ENCODE measurements at places on chromosomes 7 and 10. TPM values are rescaled to one million over a fixed set of nuclear protein-coding genes. Genes with fewer than 3 reads are reported as not detected.
A peak's percentile ranks its signal among the peaks of the same experiment; 100 is the strongest.

- DNase-seq = no peak
Measured at GRCh38 chr7:136049117-136049516, 72.0 kb upstream of the MTPN start.

Gene GPR146
- total RNA-seq = 8.2 TPM

Gene CD36
- 13.6 TPM for total RNA-seq

Gene RHOBTB1
- 9.4 TPM for total RNA-seq

Gene MPP7
- 4.9 TPM for total RNA-seq

GRCh38 chr10:97211229-97211628 is 25.5 kb upstream of the SLIT1 start:
- DNase-seq = no peak

Gene GATA3
- total RNA-seq = 0.42 TPM

DNA sequence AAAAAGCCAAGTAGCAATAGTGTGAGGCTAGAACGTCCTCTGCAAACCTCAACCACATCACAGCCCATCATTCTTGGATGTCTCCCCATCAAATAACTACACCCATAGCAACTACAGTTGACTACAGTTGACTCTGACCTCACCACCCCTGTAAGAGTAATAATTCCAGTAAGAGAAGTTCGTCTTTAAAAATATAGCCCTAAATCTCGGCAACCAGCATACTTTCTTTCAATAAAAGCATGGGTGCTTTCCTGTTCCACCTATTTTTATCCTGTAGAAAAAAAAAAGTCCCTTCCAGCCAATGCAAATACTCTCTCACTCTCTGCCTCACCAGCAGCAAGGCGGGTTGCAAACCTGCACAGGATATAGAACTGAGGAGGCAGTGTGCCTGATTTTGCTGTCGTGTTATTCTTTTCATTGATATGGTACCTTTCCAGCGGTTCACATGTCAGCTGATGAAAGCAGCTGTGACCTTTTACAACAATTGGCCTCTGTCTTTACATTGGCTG is 187.5 kb upstream of the NFE2L3 start:
- DNase-seq = no peak

Gene OR2A7
- 2.8 TPM for total RNA-seq

GRCh38 chr7:142024547-142024946 is 28.9 kb downstream of the MGAM start:
- DNase-seq = no peak

DNA sequence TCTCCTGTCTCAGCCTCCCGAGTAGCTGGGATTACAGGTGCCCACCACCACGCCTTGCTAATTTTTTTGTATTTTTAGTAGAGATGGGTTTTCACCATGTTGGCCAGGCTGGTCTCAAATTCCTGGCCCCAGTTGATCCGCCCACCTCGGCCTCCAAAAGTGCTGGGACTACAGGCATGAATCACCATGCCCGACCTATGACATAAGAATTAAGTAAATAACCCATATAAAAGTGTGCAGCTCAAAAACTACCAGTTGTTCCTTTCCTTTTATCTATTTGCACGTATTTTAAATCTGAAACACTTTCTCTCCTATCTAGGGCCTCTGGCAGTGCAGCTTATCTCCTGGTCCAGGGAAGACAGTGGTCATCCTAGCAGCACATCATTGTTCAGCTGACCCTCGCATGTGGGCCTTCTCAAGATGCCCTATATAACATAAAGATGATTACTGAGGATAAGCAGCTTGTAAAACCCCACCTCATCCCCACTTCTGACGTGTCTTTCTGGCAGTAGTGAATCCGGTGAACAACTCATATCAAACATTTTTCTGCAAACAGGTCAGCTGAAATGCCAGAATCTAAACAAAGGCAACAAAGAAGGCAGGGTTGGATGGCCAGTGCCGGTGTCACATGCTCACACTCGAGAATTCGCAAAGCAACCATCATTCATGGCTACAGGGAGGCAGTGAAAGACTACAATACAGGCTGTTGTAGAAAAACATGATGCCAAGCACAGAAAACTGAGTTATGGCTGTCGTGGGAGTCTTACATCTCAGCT is 36.0 kb upstream of the KCNIP2 start:
- DNase-seq = no peak

Gene CHN2
- total RNA-seq = 17.9 TPM

GRCh38 chr7:22248111-22248809 is 108.7 kb downstream of the RAPGEF5 start:
- DNase-seq = no peak

GRCh38 chr7:56092789-56093531 is at the start of gene PHKG1:
Gene PHKG1 (minus strand): TSS chr7:56092952. CDS start chr7:56088941, 4,011 bp downstream.
- peak; percentile 89 for DNase-seq

Gene LIPF
- not detected for total RNA-seq

Gene FBH1
- total RNA-seq = 80.3 TPM

- no peak for DNase-seq
Measured at GRCh38 chr7:115125312-115125711, 203.4 kb downstream of the MDFIC start.

- no peak for DNase-seq
Measured at GRCh38 chr7:44408596-44408995, 81.9 kb downstream of the NUDCD3 start.

- DNase-seq = no peak
Measured at GRCh38 chr10:70695241-70696030, 23.1 kb downstream of the ADAMTS14 start.

DNA sequence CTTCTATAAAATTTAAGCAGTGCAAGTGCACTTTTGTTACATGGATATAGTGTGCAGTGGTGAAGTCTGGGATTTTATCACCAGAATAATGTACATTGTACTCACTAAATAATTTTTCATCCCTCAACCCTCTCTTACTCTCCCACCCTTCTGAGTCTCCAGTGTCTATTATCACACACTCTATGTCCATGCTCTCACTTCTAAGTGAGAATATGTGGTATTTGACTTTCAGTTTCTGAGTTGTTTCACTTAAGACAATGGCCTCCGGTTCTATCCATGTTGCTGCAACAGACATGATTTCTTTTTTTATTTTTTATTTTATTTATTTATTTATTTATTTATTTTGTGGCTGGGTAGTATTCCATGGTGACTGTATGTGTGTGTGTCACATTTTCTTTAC is 855.9 kb upstream of the PHF14 start:
- no peak for DNase-seq

DNA sequence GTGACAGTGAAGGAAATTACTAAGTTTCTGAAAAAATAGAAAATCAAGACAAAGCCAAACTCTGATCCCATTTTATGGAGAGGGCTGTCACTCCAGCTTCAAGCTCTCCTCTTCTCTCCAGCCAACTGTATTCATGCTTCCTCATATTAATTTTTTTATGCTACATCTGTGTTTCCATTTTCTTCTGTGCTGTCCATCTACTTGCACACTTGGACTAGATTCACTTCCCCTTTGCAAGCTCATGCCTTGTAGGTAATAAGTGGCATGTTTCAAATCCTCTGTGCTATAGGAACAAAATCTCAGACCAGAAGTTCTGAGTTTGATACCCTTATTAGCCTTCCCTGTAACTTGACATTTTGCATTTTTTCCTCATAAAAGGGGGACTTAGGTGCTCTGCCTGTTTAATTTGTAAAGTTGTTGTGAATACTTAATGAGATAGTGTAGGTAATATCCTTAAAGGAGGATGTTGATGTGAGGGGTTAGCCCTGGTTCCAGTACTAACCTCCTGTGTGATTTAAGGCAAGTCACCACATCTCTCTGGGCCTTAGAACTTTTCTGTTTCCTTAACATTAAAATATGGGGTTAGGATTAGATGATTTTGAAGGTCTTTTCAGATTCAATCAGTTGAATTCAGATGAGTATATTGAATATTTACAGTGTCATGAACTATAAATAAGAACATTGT is 358.8 kb downstream of the BBS9 start:
- DNase-seq = no peak

Gene RPEL1
- not detected for total RNA-seq

- DNase-seq = no peak
Measured at GRCh38 chr7:40329601-40330153, 194.9 kb downstream of the SUGCT start.

Gene DGKB
- 1.3 TPM for total RNA-seq

- no peak for DNase-seq
Measured at GRCh38 chr10:79024720-79025198, 44.0 kb upstream of the ZMIZ1 start.

- no peak for DNase-seq
Measured at GRCh38 chr7:10121631-10122030, 852.0 kb upstream of the PHF14 start.

Gene UNCX
- total RNA-seq = not detected

DNA sequence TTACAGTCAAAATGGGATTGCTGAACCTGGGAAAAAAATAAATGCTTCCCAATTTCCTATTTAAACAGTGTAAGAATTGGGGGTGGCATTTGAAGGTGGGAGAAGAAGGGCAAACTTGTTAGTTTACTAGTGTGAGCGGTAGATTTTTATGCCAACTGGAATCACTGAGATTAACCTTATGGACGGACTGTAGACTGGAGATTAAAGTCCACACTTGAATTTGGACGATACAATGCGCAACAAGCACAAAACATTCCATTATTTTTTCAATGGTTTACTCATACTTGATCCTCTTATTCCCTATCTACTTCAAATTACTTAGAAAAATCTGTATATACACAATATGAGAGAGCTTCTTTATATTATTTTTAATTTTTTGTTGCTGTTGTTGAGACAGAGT is 269.6 kb upstream of the KLF14 start:
- DNase-seq = no peak

- no peak for DNase-seq
Measured at GRCh38 chr10:16570731-16571130, 49.1 kb upstream of the C1QL3 start.

GRCh38 chr10:103640436-103641181 is 147.1 kb downstream of the NEURL1 start:
- peak; percentile 64 for DNase-seq

Gene PLAC9
- 16.9 TPM for total RNA-seq

Gene LBX1
- total RNA-seq = not detected

Gene SPDYE2B
- total RNA-seq = not detected

Gene HKDC1
- 0.94 TPM for total RNA-seq

GRCh38 chr10:42428534-42428933 is 209.8 kb downstream of the ZNF33B start:
- no peak for DNase-seq

DNA sequence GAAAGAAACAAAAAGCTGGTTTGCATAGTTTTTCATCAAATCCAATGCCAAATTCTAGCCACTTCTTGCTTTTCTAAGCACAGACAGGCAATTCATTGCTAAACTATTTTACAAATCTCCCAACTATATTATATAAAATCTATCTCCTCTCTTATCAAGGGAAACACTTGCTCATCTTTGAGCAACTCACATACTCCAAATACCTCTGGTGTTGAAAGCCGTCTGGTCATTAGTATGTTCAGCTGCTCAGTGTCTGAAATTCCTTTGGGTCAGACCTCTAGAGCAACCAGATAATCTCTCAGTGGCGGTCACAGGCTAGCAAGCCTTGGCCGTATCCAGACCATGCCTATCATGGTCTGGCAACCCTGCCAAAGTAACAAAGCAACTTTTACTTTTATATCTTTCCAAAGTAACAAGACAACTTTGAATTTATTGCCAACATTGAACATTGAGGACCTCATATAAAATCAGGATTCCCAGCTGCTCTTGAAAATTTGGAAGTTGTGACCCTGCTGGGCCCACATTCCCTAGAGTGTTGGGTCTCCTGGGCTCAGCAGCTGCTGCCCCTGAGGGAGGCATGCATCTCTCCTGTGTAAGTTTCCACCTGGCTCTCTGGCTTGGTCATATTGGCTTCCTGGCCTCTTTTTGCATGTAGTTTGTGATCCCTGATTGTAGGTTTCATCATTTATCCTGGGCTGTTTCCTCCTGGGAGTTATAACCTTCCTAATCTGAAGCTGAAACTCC is 56.8 kb upstream of the LANCL2 start:
- DNase-seq = no peak

Gene SH2B2
- 5.0 TPM for total RNA-seq

DNA sequence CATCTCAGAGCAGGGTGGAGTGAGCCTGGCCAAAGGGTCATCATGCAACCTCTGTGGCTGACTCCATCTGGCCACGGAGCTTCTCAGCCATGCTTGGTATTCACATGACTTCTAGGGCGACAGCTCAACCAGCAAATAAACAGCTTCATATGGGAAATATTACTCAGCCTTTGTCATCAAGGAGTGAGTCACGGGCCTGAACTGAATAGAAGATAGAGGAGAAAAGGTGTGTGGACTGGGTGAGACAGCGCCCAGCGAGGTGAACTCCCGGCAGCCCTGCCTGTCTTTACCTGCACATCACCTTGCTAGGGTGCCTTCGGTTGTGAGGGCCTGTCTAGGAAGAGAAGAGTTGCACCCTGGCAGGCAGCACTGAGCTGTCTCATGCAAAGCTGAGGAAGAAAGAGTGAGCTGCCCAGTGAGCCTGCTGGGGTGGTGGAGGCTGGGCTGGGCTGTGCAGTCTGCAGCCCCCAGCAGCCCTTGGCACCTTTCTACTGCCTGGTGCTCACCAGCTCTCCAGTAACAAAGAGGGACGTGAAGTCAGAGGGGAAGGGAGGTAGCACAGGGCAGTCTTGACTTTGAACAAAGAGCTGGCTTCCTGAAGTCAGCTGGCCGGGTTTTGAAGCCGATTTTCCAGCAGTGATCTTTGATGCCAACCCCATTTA is 114.2 kb downstream of the EGFR start:
- no peak for DNase-seq

GRCh38 chr7:30389791-30390190 is 88.8 kb downstream of the NOD1 start:
- no peak for DNase-seq

DNA sequence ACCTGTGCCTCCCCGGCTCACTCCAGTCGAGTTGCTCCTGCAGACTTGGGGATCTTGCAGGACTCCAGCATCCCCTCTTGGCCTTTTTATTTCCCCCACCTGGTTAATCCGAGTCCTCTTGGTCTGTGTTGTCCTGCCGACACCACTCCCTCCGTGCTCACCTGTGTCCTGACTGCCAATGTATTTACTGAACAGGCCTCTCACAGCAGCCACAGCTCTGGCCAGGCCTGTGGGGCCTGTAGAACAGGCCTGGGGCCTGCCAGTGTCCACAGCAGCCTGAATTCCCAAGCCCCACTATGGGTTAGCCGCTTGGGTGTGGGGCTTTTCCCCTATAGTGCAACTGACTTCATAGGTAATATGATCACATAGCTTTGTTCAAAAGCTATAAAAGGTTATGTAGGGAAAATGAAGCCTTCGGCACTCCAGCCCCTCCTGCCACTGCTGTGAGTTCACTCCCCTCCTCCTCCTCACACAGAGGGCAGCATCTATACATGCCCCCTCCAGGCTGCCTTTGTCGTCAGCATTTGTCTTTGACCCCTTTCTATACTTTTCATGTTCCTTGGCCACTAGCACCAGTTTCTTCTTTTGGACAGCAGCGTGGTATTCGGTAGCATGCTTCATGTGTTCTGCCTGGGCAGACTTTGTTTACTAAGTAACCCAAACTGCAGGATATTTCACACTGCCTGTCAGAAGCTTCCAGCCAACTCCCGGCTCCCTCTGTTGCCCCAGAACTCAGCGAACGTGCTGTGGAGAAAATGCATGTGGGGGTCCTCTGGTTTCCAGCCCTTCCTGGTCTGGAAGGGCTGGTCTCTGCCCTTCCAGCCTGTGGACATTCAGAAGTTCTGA is 46.1 kb downstream of the ZNF467 start:
- DNase-seq = no peak

- no peak for DNase-seq
Measured at GRCh38 chr7:158140538-158141220, 446.9 kb downstream of the PTPRN2 start.
